RWPE2 (cell line): ENCODE measurements at places on chromosomes 5 and 9.

GRCh38 chr9:116605904-116606341 lies 81.2 kb upstream of the TRIM32 start:
- DNase-seq = no peak

DNA sequence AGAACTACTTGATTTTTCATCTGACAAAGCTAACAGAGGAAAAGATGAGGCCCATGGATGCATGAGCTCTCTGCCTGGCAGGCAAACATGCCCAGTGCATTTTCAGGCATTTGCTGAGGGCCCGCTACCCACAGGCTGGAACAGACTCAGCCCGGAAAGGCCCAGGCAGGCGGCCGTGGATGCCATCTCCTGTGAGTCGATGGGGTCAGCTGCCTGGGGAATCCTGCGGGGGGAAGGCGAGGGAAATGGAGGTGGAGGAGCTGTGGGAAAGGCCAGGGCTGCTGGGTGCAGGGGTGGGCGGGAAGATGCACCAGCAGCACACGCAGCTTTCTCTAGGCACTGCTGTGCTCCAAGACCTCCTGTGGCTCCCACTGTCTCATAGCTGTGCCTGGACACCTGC lies 13.7 kb downstream of the SLC9A3 start:
- no peak for DNase-seq

- DNase-seq = no peak
Measured at GRCh38 chr5:100615362-100615761, 80.2 kb downstream of the FAM174A start.

DNA sequence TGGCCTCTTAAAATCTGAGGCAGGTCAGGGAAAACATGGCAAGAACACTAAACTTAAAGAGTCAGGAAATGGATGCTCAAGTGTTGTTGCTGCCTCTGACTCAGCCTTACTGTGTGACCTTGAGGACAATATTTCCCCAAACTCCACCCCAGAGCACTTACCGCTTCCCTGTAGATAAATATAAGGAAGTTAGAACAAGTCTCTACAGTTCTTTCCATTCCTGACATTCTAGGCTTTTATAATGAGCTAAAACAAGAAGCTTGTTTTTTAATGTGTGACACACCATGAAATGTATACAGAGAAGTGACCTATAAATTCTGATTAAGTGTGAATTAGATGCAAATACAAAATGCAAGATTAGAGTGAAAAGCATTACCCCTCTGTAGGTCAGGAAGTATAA lies 129.3 kb downstream of the GRIA1 start:
- DNase-seq = no peak

GRCh38 chr9:7960320-7961050 lies 160.9 kb upstream of the DMAC1 start:
- no peak for DNase-seq

DNA sequence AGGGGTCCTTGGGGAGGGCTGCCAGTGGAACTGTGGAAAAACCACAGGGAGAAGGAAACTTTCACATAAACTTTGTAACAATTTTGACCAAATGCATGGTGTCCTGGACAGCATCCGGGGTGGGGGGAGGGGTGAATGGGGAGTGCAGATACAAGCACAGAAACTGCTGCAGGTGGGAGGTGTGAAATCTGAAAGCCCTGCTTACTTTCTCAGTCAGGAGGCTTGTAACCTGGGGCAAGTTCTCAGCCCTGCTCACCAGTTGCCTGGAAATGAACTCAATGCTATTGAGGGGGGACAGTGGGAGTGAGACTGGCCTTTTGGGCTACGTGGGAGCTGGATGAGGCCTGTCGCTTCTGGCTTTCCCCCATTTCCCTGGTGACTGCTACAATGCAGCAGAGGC lies 694.5 kb upstream of the ZNF608 start:
- DNase-seq = no peak

- no peak for DNase-seq
Measured at GRCh38 chr9:18922161-18922885, 110.7 kb downstream of the SAXO1 start.

DNA sequence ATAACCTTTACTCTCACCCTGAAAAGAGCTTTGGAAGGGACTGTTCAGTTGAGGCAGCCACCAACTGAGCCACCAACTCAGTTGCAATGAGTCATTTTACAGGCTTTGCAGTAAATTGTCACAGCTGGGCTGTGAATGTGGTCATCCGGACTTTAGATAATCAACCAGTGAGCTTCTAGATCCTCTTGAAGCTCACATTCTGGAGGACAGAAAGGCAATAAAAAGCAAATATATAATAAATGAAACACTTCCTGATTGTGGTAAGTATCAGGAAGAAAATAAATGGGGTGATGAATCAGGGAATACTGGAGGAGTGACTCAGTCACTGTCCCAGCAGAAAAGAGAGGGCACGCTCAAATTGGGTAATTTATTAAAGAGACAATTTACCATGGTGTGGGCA lies 13.2 kb upstream of the C5orf58 start:
- no peak for DNase-seq

DNA sequence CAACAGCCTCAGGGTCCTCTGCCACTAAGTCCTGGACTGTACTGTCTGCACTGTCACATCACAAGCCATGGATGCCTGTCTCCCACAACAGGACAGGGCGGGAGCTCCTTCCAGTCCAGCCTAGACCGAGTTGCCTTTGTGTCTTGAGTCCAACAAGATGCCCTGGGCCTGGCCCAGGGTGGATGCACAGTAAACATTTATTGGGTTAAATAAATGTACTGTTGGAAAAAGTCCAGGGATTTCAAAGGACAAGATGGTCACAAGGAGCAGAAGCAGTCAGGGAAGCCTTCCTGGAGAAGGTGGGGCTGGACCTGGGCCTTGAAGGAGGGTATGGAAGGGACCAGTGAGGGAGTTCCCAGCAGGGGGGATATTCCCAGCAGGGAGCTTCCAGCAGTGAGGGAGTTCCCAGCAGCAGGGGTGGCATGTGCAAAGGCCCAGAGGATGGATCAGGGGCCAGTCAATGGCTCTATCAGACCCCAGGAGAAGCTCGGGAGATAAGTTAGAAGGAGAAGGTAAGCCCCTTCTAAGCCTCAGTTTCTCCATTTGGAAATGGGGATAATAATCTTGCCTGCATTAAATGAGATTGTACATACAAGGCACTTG lies 72.7 kb upstream of the NEURL1B start:
- no peak for DNase-seq

DNA sequence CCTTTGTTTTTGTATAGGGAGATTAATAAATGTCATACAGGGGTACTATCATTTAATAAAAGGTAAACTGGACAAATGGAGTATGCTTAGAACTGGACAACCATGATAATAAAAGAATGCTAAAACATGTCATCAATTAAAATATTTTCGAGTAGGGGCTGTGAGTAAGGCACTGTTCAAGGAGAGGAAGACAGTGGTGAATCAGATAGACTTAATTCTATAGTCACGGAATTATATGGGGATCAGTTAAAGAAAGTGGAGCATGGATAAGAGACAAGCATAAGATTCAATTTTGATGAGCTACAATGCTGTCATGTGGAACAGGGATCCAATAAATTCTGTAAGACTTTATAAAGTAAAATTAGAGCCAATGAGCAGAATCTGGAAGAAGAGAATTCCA lies 104.5 kb downstream of the HMHB1 start:
- DNase-seq = no peak

DNA sequence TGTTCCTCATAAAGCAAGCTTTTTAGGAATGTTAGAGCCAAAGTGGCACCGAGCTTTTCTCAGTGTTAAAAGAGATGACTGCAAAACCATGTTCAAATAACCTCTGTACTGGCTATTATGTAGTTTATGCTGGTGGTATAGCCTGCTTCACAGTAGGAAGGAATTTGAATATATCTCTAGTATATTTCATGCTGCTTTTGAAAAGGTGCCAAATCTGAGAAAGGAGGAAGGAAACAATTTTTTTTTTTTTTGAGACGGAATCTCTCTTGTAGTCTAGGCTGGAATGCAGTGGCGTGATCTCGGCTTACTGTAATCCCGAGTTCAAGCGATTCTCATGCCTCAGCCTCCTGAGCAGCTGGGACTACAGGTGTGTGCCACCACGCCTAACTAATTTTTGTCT lies 13.5 kb downstream of the CREBRF start:
- no peak for DNase-seq

GRCh38 chr5:65483546-65484346 lies 2.0 kb upstream of the ADAMTS6 start:
- DNase-seq = no peak

DNA sequence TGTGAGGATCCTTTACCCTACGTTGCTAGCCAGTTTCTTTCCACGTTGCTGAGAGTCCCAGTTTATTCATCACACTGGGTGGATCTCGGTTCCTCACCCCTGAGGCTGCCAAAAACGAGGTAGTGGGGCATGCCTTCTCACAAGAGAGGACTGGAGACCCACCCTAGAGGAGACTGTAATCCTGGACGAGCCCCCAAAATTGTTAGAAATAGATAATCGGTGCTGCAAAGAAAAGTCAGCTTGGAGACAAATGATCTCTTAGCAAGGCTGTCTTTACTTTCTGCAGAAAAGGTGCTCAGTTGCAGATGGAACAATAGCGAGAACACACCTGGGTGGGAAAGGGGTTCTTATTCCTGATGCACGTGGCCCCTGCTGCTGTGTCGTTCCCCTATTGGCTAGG lies 101.8 kb downstream of the TMEM167A start:
- no peak for DNase-seq

DNA sequence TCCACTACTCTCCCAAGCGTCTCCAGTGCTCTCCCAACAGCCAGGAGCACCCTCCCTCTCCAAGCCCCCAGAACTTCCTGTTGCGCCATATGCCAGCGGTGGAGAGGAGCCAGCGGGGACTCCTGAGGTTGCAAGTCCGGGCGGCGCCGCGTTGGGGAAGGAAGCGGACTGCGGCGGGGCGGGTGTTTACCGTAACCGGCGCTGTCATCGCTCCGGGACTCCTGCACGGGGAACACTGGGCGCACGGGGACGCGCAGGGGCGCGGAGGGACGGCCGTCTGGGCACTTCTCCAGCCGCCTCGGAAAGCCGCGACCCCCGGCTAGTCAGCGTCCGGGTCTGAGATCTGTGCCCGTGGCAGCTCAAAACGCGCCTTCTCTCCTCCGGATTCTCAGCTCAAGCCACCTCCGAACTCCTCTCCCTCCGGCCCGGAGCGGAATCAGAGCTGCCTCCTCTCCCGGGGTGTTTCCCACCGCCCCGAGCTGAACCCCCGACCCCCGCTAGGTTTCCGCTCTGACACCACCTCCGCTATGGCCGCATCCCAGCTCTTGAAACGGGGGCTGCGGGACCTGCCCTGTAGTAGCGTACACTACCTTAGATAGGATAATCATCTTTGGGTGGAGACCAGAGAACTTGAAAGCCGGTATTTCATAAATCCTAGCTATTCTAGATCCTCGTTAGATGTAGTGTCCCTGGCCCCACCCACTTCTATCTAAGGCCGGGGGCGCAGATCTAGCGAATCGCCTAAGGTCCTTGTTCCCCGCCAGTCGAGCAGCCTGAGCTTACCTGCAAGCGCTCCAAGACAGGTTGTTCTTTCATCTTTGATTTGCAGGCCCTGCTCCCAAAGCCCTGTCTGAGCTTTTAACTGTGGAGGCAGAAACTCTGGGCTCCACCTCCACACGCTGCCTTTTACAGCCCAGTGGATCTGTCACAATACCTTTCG lies at the start of gene TRPM6:
Gene TRPM6 (minus strand): TSS at position 881 of the 940 bp plus-strand sequence. CDS start 65 bp downstream, at position 816.
- DNase-seq = peak; percentile 76

DNA sequence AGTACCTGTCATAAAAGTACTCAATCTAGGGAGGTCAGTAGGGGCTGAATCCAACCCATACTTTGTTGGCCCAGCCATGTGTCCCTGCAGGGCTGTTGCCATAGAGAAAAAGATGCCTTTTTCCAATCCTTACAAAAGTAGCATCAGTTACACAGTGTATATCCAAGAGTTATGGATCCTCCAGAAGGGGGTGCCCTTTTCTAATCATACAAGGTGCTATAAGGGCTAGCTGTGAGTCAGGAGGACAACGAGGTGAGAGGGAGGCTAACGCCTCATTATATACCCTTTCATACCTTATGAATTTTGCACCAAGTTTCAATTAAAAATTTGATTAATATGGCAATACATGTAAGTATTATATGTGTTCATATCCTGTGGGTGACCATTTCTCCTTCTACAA lies 4.8 kb downstream of the KIAA0825 start:
- no peak for DNase-seq

- DNase-seq = no peak
Measured at GRCh38 chr9:86405926-86406325, 51.7 kb upstream of the TUT7 start.

- no peak for DNase-seq
Measured at GRCh38 chr5:88238732-88239131, 29.9 kb downstream of the TMEM161B start.

- DNase-seq = no peak
Measured at GRCh38 chr5:109304309-109304708, 105.5 kb downstream of the PJA2 start.

DNA sequence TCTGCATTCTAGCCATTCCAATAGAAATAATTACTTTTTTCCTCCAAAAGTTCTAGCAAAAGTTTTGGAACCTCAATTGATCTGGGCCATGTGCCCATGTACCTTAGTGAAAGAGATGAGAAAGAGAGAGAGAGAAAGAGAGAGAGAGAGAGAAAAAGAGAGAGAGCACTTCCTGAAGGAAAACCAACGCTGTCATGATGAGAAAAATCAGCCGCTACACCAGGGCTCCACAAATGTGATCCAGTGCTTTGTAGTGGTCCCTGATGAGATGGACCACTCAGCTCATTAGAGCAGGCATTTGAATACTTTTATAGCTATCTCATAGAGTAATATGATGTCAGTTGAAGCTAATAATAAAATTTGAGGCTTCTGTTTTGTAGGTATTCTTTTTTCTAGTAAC lies 7.7 kb upstream of the GAS1 start:
- no peak for DNase-seq

DNA sequence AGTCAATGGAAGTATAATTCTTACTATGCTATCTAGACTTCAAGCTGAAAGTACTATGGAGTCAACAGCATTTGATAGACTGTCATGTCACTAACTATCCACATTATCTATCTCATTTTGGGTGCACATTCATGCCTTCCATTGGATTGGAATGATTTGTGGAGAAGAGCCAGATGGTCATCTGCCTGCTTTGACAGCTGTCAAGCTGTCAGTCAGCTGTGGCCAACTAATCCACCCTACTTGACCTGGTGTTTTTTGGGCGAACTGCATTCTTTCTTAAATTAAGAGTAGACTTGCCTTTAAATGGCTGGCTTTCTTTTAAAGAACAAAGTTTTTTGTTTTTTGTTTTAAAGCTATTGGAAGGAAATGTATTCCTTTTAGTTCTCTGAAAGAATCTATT lies 151.5 kb downstream of the DCP2 start:
- DNase-seq = no peak

GRCh38 chr5:16013334-16014065 lies 166.1 kb downstream of the MARCHF11 start:
- DNase-seq = no peak
